CD4-positive, CD25-positive, alpha-beta regulatory T cell (primary cell): ENCODE measurements at places on chromosomes 7 and 10. TPM values are rescaled to one million over a fixed set of nuclear protein-coding genes. Genes with fewer than 3 reads are reported as not detected.
A peak's percentile ranks its signal among the peaks of the same experiment; 100 is the strongest.

DNA sequence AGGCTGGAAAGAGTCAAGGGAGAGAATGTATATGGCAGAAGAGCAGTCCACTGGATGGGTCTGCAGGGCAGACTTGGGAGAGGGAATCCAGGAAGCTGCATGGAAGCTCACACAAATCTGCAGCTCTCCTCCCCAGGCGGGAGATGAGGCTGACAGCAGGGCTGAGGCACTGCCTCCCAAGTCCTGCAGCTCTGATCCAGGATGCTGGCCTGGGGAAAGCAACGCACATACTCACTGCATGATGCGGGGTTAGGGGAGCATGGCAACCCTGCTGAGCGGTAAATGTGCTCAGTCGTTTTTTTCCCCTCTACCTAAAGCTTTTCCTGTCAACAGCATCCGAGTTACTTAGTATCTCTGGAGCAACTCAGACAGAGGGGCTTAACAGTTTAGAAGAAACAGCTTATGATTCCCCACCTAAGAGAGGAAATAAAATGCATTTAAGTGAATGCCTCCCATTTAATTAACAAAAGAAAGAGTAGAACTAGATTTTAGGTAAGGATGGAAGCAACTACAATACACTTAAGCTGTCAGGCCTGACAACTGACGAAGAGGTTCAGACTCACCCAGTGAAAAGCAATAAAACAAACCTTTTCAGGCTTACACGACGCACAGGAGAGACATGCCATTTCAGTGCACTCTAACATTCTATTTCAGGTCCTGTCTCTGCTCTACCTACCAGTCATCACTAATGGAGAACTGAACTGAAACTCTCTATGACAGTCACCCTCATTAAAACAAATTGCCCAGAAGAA is 37.0 kb downstream of the CHCHD3 start:
- no peaks in the 10 kb centered on the region for H3K27me3 ChIP-seq
- H3K4me1 ChIP-seq, result no peaks in the 10 kb centered on the region
- no peak overlapping the region for H3K27ac ChIP-seq
- no peak for DNase-seq

- H3K4me1 ChIP-seq, result no peaks in the 10 kb centered on the region
- no peak overlapping the region for H3K4me3 ChIP-seq
- no peak for DNase-seq
- H3K27ac ChIP-seq, result no peak overlapping the region
Observed at GRCh38 chr10:109007514-109007913, 915.8 kb downstream of the XPNPEP1 start.

DNA sequence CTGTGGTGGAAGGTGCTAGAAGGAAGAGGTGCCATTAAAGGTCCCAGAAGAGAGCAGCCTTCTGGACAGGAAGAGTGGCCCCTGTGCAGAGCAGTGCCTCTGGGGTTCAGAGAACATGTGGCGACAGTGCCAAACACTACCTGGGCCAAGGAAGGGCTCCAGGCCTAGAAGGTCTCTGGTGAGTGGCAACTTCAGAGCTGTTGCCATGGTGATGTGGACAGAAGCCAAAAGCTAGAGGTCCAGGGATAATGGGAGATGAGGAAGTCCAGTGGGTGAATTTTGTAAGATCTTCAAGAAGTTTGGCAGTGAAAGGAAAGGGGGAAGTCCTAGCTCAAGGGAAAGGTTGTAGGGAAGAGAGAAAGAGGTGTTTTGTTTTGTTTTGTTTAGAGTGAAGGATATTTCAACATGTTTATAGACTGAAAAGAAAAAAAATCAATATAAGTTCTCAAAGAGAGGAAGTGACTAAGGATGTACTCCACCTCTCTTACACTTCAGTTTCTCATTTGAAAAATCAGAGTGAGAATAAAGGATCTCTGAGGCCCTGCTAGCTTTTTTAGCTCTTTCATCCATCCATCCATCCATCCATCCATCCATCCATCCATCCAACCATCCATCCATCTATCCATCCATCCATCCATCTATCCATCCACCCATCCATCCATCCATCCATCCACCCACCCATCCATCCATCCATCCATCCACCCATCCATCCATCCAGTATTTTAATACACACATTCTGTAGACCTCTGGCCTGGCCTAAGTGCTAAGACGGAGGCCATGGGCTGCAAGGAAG is 77.1 kb upstream of the DUSP5 start:
- DNase-seq, result no peak
- no peaks in the 10 kb centered on the region for H3K36me3 ChIP-seq
- no peak overlapping the region for H3K27ac ChIP-seq
- H3K27me3 ChIP-seq, result no peaks in the 10 kb centered on the region
- no peak overlapping the region for H3K4me3 ChIP-seq

- H3K4me1 ChIP-seq, result peaks cover 8% of the 10 kb centered on the region
- no peak for DNase-seq
- H3K27ac ChIP-seq, result no peak overlapping the region
- H3K36me3 ChIP-seq, result peaks cover 34% of the 10 kb centered on the region
- H3K4me3 ChIP-seq, result no peak overlapping the region
Observed at GRCh38 chr7:26368542-26368941, 76.9 kb downstream of the SNX10 start.

DNA sequence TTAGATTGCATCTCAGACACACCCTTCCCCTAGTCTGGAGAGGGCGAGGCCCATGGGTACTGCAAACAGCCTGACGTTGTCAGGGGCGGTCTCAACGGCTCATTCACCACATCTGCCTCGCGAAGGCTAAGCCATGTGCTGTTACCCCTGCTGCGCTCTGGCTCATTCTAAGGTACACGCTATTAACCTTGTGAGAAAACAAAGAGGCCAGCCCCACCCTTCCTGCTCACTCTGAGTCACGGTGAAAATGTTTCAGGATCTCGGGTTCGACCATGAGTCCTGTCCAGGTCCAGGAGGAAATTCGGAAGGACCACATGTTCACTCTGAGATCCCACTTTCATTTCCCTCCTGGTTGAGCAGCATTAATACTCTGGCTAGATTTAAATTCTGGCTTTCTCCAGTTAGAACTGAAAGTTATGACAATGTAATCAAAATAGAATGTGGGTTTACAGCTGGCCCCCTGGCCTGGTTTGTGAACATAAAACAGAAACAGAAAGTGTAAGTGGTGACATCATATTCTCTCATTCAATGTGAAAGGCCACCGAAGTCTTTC is 55.2 kb downstream of the EGFR start:
- peak overlapping the region; percentile 81 for H3K27ac ChIP-seq
- H3K27me3 ChIP-seq, result no peaks in the 10 kb centered on the region
- peak; percentile 60 for DNase-seq
- peak overlapping the region; percentile 68 for H3K4me3 ChIP-seq

GRCh38 chr10:114002422-114002821 is 41.2 kb upstream of the ADRB1 start:
- no peak overlapping the region for H3K4me3 ChIP-seq
- H3K4me1 ChIP-seq, result no peaks in the 10 kb centered on the region
- no peak overlapping the region for H3K27ac ChIP-seq

DNA sequence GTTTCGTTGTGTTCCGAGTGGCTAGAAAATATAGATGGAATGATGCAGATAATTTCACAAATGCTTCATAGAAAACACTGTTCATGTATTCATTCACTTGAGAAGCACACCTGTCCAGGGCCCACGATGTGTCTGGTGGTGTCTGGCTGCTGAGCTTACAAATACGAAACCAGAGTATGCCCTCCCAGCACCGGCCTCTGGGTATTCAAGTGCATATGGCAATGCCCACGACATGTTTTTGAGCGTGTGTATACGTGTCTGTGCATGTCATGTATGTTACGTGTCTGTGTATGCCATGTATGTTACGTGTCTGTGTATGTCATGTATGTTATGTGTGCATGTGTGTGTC is 37.9 kb downstream of the IL2RA start:
- H3K36me3 ChIP-seq, result peaks cover 86% of the 10 kb centered on the region
- H3K4me1 ChIP-seq, result peaks cover 33% of the 10 kb centered on the region
- no peaks in the 10 kb centered on the region for H3K27me3 ChIP-seq

GRCh38 chr10:93620925-93621324 is 8.6 kb downstream of the PDE6C start:
- DNase-seq, result no peak
- no peaks in the 10 kb centered on the region for H3K36me3 ChIP-seq
- H3K4me3 ChIP-seq, result no peak overlapping the region

- H3K4me3 ChIP-seq, result no peak overlapping the region
- H3K27me3 ChIP-seq, result no peaks in the 10 kb centered on the region
- no peak overlapping the region for H3K27ac ChIP-seq
Observed at GRCh38 chr10:71852355-71852937, 1.4 kb upstream of the PSAP start.

GRCh38 chr7:18287482-18287881 is 208.1 kb upstream of the HDAC9 start:
- no peak overlapping the region for H3K4me3 ChIP-seq
- H3K27ac ChIP-seq, result no peak overlapping the region

GRCh38 chr7:100785878-100786277 is 41.4 kb downstream of the EPHB4 start:
- H3K4me3 ChIP-seq, result no peak overlapping the region
- H3K4me1 ChIP-seq, result no peaks in the 10 kb centered on the region
- no peaks in the 10 kb centered on the region for H3K27me3 ChIP-seq

DNA sequence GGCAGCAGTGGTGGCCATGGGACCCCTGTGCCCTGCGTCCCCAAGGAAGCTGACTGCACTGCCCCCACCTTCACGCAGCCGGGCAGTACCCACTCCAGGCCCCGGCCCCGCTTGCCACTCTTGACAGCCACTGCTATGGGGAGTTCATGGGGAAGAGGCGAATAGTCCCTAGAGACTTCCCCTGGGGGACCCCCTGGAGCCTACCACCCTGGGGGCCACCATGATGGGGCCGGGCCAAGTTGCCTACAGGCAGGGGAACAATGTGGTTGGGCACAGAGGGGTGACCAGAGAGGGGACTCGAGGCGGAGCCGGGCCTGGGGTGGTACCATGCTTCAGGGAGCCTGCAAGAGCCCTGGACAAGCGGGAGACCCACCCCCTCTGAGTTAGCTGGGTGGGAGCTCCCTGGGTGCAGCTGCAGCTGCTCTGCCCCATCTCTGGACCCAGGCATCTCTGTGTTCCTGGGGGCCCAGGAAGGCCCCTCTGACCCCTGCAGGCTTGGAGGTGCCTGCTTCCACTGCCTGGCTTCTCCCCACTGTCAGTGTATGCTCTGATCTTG is 567.6 kb downstream of the GRM8 start:
- DNase-seq, result no peak
- no peaks in the 10 kb centered on the region for H3K27me3 ChIP-seq
- H3K36me3 ChIP-seq, result no peaks in the 10 kb centered on the region
- no peak overlapping the region for H3K27ac ChIP-seq
- no peaks in the 10 kb centered on the region for H3K4me1 ChIP-seq

DNA sequence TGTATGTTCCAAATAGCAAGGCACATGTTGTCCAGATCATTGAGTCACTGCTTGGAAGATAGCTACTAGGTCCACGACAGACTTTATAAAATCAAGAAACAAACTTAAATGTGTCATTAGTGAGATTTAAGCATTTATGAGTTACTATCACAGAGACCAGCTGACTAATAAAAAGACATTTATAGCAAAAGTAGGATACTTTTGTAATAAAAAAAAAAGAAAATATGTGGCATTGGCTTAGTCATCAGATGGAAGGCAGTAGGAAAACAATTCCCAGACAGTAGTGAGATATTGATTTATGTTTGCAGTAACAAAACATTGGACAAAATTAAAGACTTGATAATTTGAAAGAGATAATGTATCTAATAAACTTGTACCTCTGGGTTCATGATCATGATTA is 881.0 kb upstream of the LRRN3 start:
- no peak overlapping the region for H3K4me3 ChIP-seq
- no peaks in the 10 kb centered on the region for H3K4me1 ChIP-seq
- H3K36me3 ChIP-seq, result no peaks in the 10 kb centered on the region
- no peak overlapping the region for H3K27ac ChIP-seq

GRCh38 chr7:101862280-101863220 is 45.1 kb downstream of the CUX1 start:
- no peak overlapping the region for H3K4me3 ChIP-seq
- peaks cover 2% of the 10 kb centered on the region for H3K4me1 ChIP-seq
- H3K27ac ChIP-seq, result no peak overlapping the region

DNA sequence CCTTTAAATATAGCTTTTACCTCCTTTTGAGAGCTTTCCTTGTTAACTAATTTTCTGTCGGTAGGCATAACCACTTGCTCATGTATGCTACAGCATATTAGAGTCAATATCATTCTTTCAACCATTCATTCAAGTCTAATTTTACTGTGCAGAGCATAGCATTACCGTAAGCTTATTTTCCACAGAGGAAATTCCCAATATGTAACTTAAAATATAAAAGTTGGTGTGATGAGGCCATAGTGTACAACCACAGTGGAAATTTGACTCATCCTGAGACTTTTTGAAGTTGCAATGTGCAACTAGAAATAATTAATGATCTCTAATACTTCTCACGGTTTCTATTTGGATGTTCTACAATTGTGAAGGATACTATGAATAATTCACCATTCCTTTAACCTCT is 80.6 kb upstream of the KLF6 start:
- no peaks in the 10 kb centered on the region for H3K36me3 ChIP-seq
- peaks cover 28% of the 10 kb centered on the region for H3K4me1 ChIP-seq
- no peak overlapping the region for H3K27ac ChIP-seq
- H3K4me3 ChIP-seq, result peak overlapping the region; percentile 49
- no peak for DNase-seq

- H3K4me3 ChIP-seq, result peak overlapping the region; percentile 41
- DNase-seq, result peak; percentile 75
- no peaks in the 10 kb centered on the region for H3K36me3 ChIP-seq
- H3K4me1 ChIP-seq, result peaks cover 35% of the 10 kb centered on the region
- H3K27me3 ChIP-seq, result no peaks in the 10 kb centered on the region
Observed at GRCh38 chr7:101743241-101743994, 74.0 kb upstream of the CUX1 start.

DNA sequence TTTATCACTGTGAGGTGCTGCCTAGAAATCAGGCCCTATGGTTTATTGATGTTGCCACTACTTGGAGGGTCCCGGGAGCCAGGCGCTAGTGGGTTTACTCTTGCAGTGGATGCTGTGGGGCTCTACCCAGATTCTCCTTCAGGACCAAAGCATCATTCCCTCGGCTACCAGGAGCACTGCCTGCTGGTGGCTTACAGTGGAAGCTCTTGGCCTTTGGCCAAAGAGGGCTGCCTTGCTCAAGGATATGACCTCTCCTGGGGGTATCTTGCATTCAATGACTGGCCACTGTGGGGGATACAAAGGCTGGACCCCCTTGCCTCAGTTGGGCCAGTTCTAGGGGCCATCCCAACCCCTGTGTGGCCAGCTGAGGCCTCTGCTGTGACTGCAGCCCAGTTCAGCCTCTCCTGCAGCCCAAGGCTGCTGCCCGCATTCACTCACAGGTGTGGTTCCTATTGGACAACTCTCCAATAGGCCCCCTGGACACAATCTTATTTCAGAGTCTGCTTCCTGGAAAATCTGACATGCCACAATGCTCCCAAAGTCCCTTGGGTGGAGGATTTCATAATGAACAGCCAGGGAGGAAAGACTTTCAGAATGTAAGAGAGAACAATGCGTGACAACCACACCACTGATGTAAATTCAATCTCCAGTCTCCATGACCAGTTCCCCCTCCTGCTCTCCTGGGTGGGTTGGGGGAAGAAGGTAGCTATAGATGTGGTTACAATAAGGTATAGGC is 196.3 kb downstream of the SNX10 start:
- H3K4me3 ChIP-seq, result no peak overlapping the region
- H3K27me3 ChIP-seq, result no peaks in the 10 kb centered on the region
- H3K27ac ChIP-seq, result no peak overlapping the region
- H3K36me3 ChIP-seq, result no peaks in the 10 kb centered on the region

The ZNF365 gene
- 13.8 TPM for total RNA-seq

The KCNMA1 gene
- not detected for total RNA-seq

The EPHA1 gene
- 5.0 TPM for total RNA-seq

The SLC39A12 gene
- not detected for total RNA-seq

The DOCK4 gene
- 0.44 TPM for total RNA-seq

The WNT16 gene
- total RNA-seq, result not detected

The FRMPD2 gene
- total RNA-seq, result not detected

The OR13A1 gene
- total RNA-seq, result not detected

The HMX2 gene
- total RNA-seq, result not detected

The OPN4 gene
- total RNA-seq, result not detected

The CARD11 gene
- 118 TPM for total RNA-seq
